Non-pigmented ciliary epithelial cell (primary cell): ENCODE measurements at places on chromosomes 12 and 14.

DNA sequence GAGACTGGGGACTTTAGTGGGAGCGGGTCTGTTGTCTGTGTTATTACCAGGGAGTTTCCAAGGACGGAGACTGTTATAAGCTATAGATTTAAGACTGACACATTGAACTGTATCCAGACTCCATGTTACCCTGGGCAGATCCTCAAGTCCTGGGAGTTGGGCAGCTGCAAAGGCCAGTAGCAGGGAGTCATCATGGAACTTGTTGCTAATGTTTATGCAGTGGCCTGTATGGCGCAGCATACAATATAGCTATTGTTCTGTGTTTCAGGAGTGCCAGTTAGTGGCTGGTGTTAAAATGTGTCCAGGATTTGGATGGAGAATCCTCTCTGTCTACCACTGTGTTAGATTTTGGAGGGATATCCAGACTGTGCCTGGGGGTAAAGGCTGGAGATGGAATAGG is 31.7 kb downstream of the SMOC1 start:
- no peak for DNase-seq

DNA sequence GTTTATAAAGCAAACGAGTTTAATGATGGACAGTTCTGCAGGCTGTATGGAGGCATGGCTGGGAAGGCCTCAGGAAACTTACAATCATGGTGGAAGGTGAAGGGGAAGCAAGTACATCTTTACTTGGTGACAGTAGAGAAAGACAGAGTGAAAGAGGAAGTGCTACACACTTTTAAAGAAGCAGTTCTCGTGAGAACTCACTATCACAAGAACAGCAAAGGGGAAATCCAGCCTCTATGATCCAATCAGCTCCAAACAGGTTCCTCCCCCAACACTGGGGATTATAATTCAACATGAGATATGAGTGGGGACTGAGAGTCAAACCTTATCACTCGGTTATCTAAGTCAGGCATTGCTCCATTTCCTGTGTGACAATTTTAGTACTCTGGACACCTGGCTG is 189.9 kb upstream of the CNTN1 start:
- DNase-seq: no peak

GRCh38 chr14:20712904-20713303 is 24.3 kb downstream of the ANG start:
- DNase-seq: no peak

DNA sequence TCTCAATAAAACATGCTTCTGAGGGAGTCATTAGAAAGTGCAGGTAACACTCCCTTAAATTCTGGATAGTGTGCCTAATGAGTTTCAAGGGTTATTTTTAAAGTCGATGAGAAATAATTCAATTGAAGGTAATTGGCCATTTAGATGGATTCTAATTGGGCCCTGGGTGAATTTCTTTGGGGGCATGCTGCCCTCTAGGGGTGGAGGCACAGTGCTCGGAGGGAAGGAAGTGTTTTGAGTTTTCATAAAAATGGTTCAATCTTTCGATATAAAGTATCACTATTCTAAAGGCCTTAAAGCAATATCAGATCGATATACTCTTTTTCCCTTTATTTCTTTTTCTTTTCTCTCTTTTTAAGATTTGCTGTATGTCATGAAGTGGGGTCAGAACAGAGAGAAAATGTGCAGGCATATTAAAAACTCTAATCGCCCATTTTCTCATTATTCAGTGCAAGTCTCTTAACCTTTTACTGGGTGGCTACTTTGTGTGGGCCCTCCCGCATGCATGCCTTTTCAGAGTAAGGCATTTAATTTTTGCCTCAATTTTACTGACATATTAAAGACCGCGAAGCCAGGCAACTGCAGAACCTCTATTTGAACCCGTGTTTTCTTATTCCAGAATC is 25.5 kb downstream of the NKX2-8 start:
- no peak for DNase-seq

- no peak for DNase-seq
Measured at GRCh38 chr14:100155756-100156616, 3.5 kb downstream of the DEGS2 start.

- DNase-seq: no peak
Measured at GRCh38 chr14:95225251-95225887, 68.0 kb upstream of the DICER1 start.

GRCh38 chr12:111462210-111462769 is 56.6 kb downstream of the SH2B3 start:
- DNase-seq: no peak

DNA sequence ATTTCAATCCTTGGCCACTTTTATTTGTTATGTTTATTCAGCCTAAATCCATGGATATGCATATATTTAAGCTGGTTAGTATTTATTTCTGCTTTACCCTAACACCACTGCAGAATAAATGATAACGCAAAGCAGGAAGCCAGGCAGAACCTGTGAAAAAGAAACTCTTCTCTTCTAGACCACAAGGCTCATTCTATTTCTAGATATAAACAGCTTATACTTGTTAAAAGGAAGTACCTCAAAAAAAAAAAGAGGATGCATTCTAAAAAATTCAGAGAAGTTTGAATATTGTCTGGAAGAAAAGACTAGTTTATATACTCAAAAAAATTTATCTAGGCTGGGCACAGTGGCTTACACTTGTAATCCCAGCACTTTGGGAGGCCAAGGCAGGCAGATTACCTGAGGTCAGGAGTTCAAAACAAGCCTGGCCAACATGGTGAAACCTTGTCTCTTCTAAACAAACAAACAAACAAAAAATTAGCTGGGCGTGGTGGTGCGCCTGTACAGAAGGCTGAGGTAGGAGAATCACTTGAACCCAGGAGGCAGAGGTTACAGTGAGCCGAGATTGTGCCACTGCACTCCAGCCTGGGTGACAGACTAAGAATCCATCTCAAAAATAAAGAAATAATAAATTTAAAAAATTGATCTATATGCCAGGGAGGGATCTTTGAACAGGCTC is 55.8 kb downstream of the GALNT4 start:
- DNase-seq: no peak

DNA sequence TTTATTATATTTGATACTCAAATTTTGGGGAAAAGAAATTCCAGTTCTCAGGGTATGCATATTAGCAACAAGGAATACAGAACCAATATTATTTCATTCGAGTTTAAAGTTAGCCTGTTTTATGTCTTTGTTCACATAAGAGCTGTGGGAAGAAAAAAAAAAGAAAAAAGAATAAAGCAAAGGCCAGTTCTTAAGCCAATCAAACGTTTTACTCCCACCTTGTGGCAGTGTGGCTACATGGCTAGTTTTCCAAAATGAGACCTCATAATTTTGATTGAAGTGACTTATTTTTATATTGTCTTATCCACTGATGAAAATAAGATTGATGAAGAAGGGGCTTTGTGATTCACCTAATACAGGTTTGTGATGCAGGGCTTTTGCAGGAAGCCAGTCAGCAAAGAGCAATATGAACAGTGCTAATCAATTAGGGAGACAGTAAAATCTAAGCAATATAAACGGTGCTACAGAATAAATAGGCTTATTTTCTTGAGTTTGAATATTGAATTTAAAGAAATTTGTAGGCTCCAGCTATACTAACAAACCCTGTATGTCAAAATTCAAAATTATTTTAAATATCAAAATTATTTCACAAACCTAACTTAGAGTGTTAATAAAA is 624.1 kb upstream of the FOXG1 start:
- peak; percentile 4 for DNase-seq

GRCh38 chr12:124517260-124518050 is 50.0 kb downstream of the NCOR2 start:
- no peak for DNase-seq

GRCh38 chr14:71403656-71404055 is 496.4 kb downstream of the PCNX1 start:
- no peak for DNase-seq

- no peak for DNase-seq
Measured at GRCh38 chr12:3315201-3315661, 175.8 kb upstream of the PRMT8 start.

- no peak for DNase-seq
Measured at GRCh38 chr14:77296155-77296554, 24.5 kb downstream of the POMT2 start.

- DNase-seq: no peak
Measured at GRCh38 chr12:105030820-105031807, 45.0 kb downstream of the NOPCHAP1 start.

- DNase-seq: no peak
Measured at GRCh38 chr12:106321139-106321850, 18.8 kb downstream of the TCP11L2 start.
